ENCODE measurements at places on chromosomes 4 and X. TPM values are rescaled to one million over a fixed set of nuclear protein-coding genes. Genes with fewer than 3 reads are reported as not detected.

DNA sequence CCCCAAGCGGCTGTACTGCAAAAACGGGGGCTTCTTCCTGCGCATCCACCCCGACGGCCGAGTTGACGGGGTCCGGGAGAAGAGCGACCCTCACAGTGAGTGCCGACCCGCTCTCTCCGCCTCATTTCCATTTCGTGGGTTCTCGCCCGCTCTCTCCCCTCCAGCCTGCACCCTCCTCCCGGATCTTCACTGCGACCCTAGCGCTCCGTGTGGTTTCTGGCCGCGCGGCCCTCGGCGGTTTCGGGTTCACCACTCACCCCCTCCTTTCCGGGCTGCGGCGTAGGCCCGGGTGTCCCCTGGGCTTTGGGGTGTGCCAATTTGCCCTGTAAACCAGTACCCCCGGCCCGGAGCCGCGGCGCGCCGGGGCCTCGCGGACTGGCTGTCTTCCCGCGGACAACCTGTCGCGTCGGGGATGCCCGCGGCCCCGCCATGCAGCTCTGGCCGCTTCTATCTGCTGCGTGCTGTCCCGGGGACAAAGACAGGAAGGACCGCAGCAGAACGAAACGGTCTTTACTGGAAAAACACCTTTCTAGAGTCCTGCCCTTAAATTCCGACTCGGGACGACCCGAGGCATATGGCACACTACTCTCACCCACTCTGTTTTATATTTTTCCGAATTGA, 737 bp downstream of the FGF2 start:
- H3K4me1 ChIP-seq = peaks cover 13% of the 10 kb centered on the region
- H3K27me3 ChIP-seq = peaks cover 79% of the 10 kb centered on the region
- peak; percentile 50 for DNase-seq
- peak overlapping the region; percentile 80 for H3K4me3 ChIP-seq
- no peak overlapping the region for H3K27ac ChIP-seq

- H3K4me1 ChIP-seq = no peaks in the 10 kb centered on the region
- H3K27me3 ChIP-seq = peaks cover 10% of the 10 kb centered on the region
- H3K36me3 ChIP-seq = no peaks in the 10 kb centered on the region
- H3K27ac ChIP-seq = no peak overlapping the region
These were observed 28.8 kb downstream of the PRDM8 start for GRCh38 chr4:80226094-80226493.

GRCh38 chrX:122835886-122836285, 348.2 kb upstream of the GRIA3 start:
- no peak overlapping the region for H3K27ac ChIP-seq
- no peak for DNase-seq
- no peaks in the 10 kb centered on the region for H3K36me3 ChIP-seq
- no peaks in the 10 kb centered on the region for H3K27me3 ChIP-seq

DNA sequence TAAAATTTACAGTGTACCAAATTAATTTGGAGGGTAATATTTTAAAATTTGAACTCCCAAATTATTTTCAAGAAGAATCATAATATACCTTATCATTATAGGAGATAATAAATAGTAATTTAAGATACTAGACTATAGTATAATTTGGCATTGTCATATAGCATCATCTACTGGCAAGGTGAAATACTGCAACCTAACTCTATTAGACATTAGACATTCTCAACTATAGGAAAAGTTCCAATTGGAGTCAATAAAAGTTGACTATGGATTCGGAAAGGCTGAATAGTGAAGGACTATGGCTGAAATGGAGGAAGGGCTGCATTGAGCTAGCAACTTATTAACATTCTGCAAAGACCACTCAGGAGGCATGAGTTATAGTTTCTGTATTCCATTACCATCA, 113.0 kb downstream of the PRDM5 start:
- H3K4me1 ChIP-seq = no peaks in the 10 kb centered on the region
- no peaks in the 10 kb centered on the region for H3K27me3 ChIP-seq
- H3K36me3 ChIP-seq = peaks cover 4% of the 10 kb centered on the region
- no peak for DNase-seq
- no peak overlapping the region for H3K4me3 ChIP-seq

DNA sequence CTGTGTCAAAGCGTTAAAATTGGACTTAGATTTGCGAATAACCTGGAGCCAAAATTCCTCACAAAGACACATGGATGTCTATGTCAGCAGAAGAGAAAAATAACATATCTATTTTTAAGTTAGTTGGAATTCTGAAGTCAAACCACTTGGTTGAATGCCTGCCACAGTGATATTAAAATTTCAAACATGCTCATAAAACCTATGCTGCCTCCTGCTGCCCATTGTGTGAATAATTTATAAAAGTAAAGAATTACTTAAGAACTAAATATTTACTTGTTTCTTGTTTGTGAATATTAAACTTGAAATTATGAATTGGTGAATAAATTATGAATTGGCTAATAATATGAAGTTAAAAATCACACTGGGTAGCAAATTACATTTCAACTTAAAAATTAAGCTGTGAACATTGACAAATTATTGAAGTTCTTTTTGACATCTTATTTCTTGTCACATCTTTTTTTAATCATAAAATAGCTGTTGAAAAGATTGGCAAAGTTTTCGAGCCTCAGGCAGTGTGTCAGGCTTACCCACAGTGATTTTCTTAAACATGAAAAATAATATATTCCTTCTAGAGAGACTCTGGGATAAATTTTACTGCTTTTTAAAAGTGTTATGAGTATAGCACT, 35.4 kb downstream of the FABP2 start:
- DNase-seq = no peak
- no peaks in the 10 kb centered on the region for H3K27me3 ChIP-seq
- no peak overlapping the region for H3K27ac ChIP-seq
- H3K36me3 ChIP-seq = peaks cover 2% of the 10 kb centered on the region
- H3K4me3 ChIP-seq = no peak overlapping the region
- peaks cover 9% of the 10 kb centered on the region for H3K4me1 ChIP-seq

DNA sequence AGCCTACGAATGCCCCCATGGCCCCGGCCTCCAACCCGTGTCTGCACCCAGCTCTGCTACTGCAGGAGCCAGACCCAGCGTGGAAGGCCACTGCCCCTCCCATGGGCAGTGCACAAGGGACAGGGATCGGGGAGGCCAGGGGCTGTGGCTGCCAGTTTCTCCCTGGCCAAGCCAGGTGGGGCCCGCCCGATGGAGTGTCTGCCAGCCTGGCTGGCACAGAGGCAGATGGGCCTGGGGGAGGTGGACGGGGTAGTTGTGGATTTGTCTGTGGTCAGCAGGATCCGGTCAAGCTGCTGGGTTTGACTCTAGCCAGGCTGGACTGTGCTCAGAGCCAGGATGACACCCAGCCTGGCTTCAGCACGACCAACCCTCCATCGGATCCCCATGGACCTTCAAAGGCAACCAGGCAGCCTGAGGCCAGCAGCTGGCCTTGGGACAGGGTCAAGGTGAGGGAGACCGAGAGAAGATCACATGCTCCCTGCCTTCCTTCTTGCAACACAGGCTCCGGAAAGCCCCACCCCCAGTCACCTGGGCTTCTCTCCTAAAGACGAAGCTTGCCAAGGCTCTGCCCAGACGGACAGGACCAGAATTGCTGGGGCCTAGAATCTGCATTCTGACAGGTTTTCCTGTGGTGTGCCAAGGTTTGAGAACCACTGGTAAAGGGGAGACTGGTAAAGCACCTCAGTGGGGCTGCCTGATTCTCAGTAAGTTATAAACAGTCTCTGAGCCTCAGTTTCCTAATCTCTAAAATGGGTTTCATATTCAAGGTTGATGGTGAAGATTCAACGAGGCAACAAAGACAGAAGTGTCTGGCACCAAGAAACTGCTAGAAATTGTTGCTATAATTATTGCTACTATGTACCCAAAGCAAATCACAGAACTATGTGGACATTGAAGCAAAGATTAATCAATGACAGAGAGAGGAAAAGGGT, 78.6 kb downstream of the PPP2R2C start:
- no peaks in the 10 kb centered on the region for H3K4me1 ChIP-seq
- no peaks in the 10 kb centered on the region for H3K36me3 ChIP-seq
- H3K27ac ChIP-seq = no peak overlapping the region
- H3K4me3 ChIP-seq = no peak overlapping the region
- peaks cover 7% of the 10 kb centered on the region for H3K27me3 ChIP-seq

DNA sequence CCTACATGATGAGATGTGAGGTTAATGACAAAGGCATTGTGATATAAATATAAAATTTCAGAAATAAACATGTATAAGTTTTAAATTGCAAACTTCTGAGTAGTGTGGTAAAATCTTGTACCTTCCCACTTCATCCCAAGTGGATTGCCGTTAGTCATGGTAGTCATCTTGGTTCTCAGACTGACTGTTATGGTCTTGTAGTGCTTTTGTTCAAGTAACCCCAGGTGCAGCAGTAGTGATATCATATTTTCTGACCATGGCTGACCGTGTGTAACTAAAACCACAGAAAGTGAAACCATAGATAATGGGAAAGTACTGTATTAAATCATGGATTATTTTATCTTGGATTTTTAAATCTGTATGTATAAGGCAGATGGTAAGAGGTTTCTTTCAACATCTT, 74.8 kb upstream of the SLIT2 start:
- no peaks in the 10 kb centered on the region for H3K36me3 ChIP-seq
- H3K4me3 ChIP-seq = no peak overlapping the region
- no peaks in the 10 kb centered on the region for H3K4me1 ChIP-seq
- H3K27me3 ChIP-seq = no peaks in the 10 kb centered on the region
- no peak overlapping the region for H3K27ac ChIP-seq

DNA sequence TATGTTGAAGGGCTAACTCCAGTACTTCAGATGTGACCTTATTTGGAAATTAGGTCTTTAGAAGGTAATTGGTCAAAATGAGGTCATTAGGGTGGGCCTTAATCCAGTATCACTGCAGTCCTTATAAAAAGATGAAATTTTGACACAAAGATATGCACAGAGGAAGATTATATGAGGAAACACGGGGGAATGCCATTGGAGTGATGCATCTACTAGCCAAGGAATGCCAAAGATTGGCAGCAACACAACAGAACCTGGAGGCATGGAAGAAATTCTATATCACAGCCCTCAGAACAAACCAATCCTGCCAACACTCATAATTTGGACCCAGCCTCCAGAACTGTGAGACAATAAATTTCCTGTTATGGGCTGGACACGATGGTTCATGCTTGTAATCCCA, 17.6 kb downstream of the TRIM61 start:
- H3K4me3 ChIP-seq = no peak overlapping the region
- H3K4me1 ChIP-seq = peaks cover 14% of the 10 kb centered on the region
- peaks cover 10% of the 10 kb centered on the region for H3K36me3 ChIP-seq
- H3K27ac ChIP-seq = no peak overlapping the region

DNA sequence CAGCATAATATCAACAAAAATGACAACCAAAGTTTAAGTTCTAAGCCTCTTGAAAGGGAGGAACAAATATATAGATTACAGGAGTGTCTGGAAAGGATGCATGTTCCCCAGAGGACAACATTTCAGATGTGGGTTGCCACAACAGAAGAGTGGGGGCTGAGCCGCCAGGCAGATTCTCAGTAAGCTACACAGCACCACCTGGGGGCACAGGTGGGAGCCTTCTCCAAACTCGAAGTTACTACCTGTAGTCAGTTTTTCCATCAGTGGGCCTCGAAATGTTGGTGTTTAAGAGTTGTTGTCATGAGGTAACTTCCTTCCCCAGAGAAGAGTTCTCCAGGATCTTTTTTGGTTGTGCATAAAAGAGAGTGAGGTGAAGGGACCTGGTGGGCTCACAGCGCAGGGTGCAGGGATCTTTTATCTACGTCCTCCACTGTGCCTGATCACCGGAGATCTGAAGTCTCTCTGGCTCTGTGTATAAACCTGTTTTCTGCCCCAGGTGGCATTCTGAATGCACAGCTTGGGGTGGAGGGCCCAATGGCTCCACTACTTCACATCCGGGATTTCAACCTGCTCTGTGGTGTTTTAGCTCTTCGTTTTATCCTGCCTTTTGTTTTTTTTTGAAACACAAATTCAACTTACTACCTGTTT, 58.4 kb upstream of the STS start:
- H3K4me1 ChIP-seq = peaks cover 33% of the 10 kb centered on the region
- DNase-seq = no peak
- peaks cover 4% of the 10 kb centered on the region for H3K36me3 ChIP-seq
- H3K27ac ChIP-seq = peak overlapping the region; percentile 82

DNA sequence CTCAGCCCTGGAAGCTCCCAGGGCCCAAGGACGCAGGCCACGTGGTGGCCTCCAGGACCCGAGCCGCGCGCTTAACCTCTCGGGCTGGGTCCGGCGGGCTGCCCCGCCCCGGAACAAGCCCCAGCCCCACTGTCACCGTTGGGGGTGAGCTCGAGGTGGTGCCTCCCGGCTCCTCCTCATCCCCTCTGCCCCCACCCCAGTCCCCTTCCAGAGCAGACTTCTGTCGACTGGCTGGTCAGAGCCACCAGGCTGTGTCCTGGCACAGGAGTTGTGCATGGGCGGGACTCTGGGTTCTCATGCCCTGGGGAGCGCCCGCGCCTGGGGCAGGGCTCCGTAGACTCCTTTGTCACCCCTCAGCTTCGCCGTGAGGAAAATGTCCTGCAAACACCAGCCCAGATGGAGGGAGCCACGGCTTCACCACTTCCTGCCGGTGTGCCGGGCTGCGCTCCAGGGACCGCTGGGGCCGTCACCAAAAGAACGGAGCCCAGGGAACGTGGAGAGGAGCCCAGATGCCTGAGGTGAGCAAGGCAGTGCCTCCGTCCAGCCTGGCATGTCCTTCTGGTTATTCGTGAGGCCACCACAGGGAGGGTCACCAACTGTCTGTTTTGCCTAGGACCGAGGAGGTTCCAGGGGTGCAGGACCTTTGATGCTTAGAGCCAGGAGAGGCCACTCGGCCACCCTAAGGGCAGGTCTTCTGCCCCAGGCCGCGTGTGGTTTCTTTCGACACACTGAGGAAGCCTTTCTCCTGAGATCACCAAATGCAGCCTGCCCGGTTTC, 7.1 kb upstream of the RGS12 start:
- peaks cover 2% of the 10 kb centered on the region for H3K4me1 ChIP-seq
- H3K36me3 ChIP-seq = no peaks in the 10 kb centered on the region
- H3K27me3 ChIP-seq = peaks cover 47% of the 10 kb centered on the region
- no peak overlapping the region for H3K27ac ChIP-seq
- H3K4me3 ChIP-seq = no peak overlapping the region

DNA sequence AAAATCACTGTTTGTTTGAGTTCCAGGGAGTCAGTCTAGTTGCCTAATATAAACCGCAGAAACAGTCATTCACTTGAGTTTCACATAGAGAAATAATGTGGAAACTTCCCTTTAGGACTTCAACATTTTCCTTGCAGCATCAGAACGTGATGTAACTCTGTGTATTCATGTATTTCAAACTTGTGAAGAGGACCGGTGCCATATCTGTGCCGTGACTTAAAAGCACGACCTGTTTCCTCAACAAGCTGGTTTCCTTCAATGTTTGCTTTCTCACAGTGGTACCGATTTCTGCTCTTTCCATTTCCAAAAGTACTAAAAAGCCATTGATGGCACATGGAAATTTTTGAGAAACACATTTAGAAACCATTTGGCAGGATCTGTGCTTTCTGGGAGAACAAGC, 166.6 kb upstream of the RAPGEF2 start:
- no peaks in the 10 kb centered on the region for H3K36me3 ChIP-seq
- peaks cover 23% of the 10 kb centered on the region for H3K27me3 ChIP-seq
- no peak overlapping the region for H3K27ac ChIP-seq
- DNase-seq = no peak
- H3K4me3 ChIP-seq = no peak overlapping the region
- H3K4me1 ChIP-seq = no peaks in the 10 kb centered on the region

- H3K4me1 ChIP-seq = peaks cover 14% of the 10 kb centered on the region
- H3K4me3 ChIP-seq = no peak overlapping the region
- H3K27ac ChIP-seq = no peak overlapping the region
- no peaks in the 10 kb centered on the region for H3K36me3 ChIP-seq
- peak; percentile 48 for DNase-seq
- no peaks in the 10 kb centered on the region for H3K27me3 ChIP-seq
These were observed 283.4 kb downstream of the BCOR start for GRCh38 chrX:39814391-39814790.

Gene GASK1B
- total RNA-seq = 0.83 TPM

Gene NXF2
- total RNA-seq = not detected

Gene ADAM29
- total RNA-seq = not detected

Gene SORCS2
- not detected for total RNA-seq

Gene USP51
- total RNA-seq = 2.0 TPM

Gene VCX
- not detected for total RNA-seq
